Stimulated activated CD4-positive, alpha-beta T cell treated with anti-CD3 and anti-CD28 coated beads, Interleukin-4, amount 100 ng/mL, for 1 hour (primary cell): ENCODE measurements at places on chromosomes 1 and 21.

DNA sequence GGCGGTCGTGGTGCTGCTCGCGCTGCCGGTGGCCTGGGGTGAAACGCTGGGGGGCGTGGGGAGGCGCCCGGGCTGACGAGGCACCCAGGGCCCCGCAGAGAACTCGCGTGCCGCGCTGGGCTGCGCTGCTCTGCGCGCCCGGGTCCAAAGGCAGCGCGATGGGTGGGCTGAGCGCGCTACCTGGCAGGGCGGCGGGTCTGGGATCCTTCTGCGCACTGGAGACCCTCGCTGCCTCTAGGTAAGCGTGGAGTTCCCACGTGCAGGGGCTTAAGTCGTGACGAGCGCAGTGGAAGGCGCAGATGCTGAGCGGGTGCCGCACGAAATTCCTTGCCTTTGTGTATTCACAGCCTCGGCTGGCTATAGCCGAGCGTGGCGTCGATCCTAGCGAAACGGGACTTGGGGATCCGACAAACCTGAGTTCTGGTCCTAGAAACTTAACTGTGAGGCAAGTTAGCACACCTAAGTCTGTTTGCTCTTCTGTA lies 24.6 kb downstream of the CR1L start:
- DNase-seq = no peak

- no peak for DNase-seq
Measured at GRCh38 chr21:42514883-42515228, 1.2 kb downstream of the SLC37A1 start.

- DNase-seq = no peak
Measured at GRCh38 chr1:103497404-103497803, 28.1 kb upstream of the RNPC3 start.

- DNase-seq = no peak
Measured at GRCh38 chr1:41995441-41996130, 76.9 kb upstream of the HIVEP3 start.

DNA sequence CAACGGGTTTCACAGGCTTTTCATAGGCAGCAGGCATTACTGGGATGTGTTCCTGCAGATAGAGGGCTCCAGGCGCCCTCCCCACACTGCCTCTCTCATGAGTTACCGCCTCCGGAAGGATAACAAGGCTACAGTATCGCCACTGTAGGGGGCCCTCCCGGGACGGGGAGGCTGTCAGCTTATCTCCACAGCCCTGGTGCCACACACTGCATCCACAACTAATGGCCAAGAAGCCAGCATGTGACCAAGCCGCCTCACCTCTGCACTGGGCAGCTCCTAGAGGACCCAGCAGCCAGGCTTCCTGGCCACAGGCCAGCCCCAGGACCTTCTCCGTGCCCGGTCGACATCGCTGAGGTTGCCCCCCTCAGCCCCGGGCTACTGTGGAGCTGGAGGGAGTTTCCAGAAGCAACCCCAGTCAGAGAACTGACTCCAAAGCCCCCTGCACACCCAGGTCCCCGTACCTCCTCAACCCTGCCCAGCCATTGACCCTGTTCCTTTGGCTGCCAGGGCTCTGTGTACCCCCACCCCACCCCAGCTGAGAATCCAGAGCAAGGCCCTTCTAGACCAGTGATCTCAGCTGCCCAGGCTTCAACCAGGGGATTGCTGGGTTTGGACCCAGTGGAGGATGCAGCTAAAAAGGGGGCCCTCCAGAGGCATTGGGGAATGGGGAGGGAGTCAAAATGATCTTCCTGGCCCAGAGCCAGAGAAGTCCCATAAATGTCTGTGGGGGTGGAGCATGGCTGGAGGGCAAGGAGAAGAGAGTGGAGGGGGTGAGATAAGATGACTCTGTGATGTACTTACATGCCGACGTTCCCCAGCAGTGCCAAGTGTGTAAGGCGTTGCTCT lies 45.0 kb downstream of the NEK2 start:
- no peak for DNase-seq

DNA sequence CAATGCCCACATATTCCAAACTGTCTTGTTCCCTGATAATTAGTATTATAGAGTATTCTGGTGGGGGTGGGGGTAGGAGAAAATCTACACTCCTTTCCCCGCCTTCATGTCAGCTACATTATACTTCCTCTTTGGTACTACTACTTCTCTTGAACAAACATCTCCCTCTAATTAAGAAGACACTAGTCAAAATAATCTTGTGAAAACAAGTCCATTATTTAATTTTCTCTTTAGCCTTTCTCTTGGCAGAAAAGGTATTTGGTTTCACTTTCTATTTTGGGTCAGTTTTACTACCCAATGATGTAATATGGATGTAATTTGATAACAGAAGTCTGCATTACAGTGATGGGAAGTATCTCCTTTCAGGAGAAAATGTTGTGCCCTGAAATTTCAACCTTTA lies 22.5 kb downstream of the NTMT2 start:
- DNase-seq = no peak

DNA sequence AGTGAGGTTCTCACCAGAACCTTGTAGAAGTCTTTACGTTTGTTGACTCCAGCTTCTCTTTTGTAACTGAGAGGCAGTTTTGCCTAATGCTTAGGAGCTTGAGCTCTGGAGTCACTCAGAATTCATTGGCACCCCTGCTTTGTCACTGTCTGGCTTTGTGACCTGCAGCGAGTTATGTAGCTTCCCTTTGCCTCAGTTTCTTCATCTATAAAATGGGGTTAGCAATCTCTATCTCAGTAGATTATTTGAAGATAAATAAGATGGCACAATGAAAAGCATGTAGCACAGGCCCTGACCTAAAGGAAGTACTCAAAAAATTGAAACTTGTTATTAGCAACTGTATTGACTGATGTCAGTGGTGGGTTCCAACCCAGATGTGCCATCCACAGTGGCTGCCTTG lies 8.1 kb downstream of the DHDDS start:
- no peak for DNase-seq

GRCh38 chr1:89147678-89148658 lies 22.1 kb upstream of the GBP2 start:
- no peak for DNase-seq

- no peak for DNase-seq
Measured at GRCh38 chr1:32122151-32122550, 14.3 kb downstream of the KPNA6 start.

- DNase-seq = no peak
Measured at GRCh38 chr1:48678710-48679505, 97.8 kb downstream of the BEND5 start.
